MCF 10A (cell line): ENCODE measurements at places on chromosomes 6 and 20.

DNA sequence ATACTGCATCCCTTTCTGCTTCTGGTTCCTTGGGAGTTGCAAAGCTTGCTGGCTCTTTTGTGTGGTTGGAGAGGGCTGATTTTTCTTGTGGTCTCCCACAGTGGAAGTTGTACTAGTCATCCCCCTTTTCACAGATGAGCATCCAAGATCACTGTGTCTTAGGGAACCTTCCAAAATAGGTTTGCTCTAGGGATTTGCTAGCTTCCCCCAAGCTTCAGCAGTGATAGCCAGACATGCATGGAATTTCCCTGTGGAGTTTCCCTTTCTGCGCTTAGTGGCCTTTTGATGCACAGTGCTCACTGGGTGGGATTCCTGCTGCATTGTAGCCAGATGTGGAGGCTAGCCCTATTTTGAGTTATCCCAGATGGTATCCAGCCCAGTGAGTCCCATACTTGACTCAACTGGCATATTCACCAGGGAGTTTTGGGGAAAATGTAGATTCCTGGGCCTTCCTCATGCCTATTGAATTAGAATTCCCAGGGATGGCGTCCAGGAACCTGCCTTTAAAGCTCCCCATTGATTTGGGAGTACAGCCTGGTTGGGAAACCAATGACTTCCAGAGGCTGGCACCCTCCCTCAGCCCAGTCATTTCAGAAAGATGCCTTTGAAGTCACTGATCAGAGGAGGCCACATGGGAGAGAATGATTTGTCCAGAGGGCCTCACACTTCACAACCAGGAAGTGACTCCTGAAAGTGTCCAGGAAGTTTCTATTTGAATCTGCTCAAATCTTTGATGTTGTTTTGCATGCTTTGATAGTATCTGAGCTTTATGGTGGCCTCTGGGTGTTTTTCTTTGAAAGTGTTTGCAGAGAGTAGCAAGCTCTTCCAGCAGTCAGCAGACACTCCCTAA lies 25.9 kb downstream of the PPARD start:
- DNase-seq = peak; percentile 12

DNA sequence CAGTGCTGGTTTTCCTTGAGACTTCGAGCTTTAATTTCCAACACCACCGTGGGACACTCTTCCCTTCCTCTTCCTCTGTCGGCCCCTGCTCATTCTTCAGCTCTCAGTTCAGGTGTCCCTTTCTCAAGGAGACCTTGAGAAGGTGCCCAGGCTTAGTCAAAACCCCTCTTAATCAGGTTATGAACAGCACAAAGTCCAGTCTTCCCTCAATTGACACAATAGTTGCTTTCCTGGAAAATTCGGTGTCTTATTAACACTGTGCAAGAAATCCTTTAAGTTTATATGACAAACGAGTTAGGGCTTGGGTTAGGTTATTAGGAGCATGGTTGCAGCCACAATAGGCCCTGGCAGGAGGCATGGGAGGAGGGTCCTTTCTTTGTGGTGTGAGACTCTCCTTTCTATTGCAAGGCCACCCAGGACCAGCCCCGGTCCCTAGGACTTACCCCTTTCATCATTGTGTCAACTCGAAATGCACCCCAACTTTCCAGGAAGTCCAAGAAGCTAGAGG lies 1.5 kb upstream of the NSFL1C start:
- no peak for DNase-seq

DNA sequence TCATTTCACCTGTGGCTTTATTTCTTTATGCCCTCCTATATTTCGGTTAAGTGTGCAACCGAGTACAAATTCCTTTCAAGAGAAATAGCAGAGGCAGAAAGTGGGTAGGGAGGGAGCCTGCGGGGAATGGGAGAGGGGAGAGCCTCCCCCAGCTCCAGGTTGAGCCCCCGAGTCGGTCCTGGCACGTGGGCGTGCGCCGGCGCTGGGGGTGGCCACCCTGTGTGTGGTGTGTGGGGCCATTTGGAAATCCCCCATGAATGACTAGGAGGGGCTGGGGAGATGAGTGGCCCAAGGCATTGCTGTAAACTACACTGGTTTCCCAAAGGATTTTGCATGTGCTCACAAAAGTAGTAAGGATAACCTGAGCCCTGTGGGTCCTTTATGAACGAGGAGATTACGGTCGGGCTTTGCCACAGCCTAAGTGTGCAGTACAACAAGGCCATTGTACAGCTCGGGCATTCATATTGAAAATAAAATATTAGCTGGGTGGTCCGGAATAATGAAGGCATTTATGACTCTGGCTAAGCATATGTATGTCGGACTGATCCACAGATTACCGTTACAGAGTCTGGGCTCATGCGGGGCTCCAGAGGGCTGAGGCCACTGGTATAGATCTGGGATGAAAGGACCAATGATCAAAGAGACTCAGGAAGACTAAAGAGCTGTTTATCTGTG lies 84.5 kb upstream of the RALGAPA2 start:
- DNase-seq = no peak

DNA sequence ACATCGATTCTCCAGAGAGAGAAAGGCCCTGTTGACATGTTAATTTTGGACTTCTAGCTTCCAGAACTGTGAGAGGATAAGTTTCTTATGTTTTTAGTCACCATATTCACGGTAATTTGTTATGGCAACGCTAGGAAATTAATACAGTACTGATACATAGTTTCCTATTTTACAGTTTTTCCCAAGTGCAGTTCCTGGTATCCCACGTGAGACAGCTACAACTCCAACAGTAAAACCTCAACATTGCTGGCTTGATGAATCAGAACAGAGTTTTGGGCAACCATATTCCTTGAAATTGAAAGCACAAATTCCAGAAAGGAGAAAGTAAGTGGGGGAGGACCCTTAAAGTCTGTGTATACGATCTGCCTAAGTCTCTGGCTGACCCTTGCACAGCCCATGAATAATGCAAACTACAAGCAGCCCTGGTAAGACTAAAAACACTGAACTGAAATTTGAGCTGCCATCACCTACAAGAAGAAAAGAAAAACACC lies 505.1 kb upstream of the NRSN1 start:
- peak; percentile 4 for DNase-seq

GRCh38 chr6:132919045-132919860 lies 104.9 kb downstream of the RPS12 start:
- peak; percentile 82 for DNase-seq

- DNase-seq = no peak
Measured at GRCh38 chr6:38502423-38502822, 137.3 kb downstream of the BTBD9 start.

- DNase-seq = peak; percentile 49
Measured at GRCh38 chr6:150165020-150165702, 22.3 kb downstream of the PPP1R14C start.

DNA sequence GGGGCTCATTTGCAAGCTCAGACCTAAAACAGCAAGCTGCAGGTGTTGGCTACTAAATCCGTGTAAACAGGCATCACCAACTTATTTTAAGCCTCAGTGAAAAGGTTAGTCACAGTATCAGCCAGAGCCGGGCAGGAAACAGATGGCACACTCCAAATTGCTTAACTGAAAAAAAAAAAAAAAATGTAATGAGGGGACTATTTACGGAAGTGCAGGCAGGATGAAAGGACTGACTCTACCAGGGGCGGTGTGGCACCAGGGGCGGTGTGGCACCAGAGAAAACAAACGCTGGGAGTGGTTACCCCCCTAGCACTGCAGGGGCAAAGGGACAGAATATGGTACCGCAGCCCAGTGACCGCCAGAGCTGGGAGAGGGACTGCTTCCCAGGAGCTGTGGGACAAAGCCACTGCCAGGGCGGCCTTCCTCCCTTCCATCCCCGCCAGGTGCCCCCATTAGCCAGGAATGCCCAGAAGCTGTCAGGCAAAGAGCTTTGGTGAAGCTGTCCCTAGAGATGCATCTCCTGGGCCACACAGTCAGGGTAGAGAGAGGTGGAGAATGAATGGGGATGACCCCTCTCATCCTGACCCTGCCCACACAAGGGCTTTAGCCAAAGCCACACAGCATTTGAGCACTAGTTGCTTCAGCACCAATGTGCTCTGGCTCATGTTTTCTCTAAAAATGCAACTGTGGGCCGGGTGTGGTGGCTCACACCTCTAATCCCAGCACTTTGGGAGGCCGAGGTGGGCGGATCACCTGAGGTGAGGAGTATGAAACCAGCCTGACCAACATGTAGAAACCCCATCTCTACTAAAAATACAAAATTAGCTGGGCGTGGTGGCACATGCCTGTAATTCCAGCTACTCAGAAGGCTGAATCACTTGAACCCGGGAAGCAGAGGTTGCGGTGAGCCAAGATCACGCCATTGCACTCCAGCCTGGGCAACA lies 39.6 kb upstream of the GFOD1 start:
- DNase-seq = peak; percentile 35

DNA sequence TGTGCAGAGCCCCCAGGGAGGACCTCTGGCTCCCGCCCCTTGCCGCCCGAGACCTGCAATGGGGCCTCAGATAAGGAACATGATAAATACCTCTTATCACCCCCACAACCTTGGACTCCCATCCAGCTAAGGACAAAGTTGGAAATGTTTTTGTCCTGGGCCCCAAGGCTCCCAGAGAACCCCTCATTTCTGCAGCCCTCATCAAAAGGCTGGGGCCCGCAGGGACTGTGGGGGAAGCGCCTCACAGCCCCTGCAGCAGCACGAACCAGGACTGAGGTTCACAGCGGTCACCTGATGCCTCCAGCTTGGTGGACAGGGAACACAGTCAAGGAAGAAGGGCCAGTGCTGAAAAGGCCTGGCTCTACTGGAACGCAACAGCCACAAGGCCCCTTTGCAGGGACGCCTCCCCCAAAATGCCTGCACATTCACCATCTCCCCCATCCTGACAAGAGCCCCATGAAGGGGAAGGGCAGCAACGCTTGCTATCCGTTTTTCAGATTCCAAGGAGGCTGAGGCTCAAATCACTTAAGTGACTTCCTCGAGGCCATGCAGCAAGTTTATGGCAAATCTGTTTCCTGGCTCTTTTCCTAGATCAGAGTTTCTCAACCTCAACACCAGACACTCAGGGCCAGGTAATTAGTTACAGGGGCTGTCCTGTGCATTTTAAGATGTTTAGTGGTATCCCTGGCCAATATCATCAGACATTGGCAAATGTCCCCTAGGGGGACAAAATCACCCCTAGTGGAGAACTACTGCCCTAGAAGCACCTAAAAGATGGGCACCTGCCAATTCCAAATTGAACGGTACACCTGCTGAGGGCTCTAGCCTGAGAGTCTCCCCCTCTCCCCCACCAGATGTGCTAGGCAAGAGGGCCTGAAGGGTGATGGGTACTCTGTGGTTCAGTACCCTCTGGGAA lies 10.6 kb downstream of the TFEB start:
- no peak for DNase-seq

- no peak for DNase-seq
Measured at GRCh38 chr6:150637266-150637665, 37.6 kb downstream of the PLEKHG1 start.
